Hindlimb muscle (tissue), 1 donor: ENCODE measurements at places on chromosomes 1 and 21. TPM values are rescaled to one million over a fixed set of nuclear protein-coding genes. Genes with fewer than 3 reads are reported as not detected.

The FMO5 gene
- polyA plus RNA-seq, result 2.4 TPM

The SLC16A1 gene
- 37.3 TPM for polyA plus RNA-seq

The TRAF3IP3 gene
- polyA plus RNA-seq, result 2.8 TPM

The TIAM1 gene
- 11.9 TPM for polyA plus RNA-seq

The HLX gene
- polyA plus RNA-seq, result 17.0 TPM

The PGLYRP3 gene
- polyA plus RNA-seq, result not detected

The HLCS gene
- polyA plus RNA-seq, result 12.8 TPM

The CALML6 gene
- polyA plus RNA-seq, result 211 TPM

The CASQ1 gene
- polyA plus RNA-seq, result 912 TPM

The LENEP gene
- polyA plus RNA-seq, result 0.67 TPM

The ADGRL4 gene
- 19.2 TPM for polyA plus RNA-seq

The ETS2 gene
- 31.3 TPM for polyA plus RNA-seq

The OR2G6 gene
- not detected for polyA plus RNA-seq

The LORICRIN gene
- not detected for polyA plus RNA-seq

The RIPPLY3 gene
- 0.17 TPM for polyA plus RNA-seq

The CYP4A22 gene
- 0.13 TPM for polyA plus RNA-seq

The CLCNKA gene
- 1.6 TPM for polyA plus RNA-seq

The LCE1F gene
- polyA plus RNA-seq, result not detected

The THEM5 gene
- polyA plus RNA-seq, result 0.37 TPM

The HES4 gene
- polyA plus RNA-seq, result 24.1 TPM

The DAB1 gene
- 5.6 TPM for polyA plus RNA-seq
